Natural killer cell (primary cell): ENCODE measurements at places on chromosomes 16 and 17. TPM values are rescaled to one million over a fixed set of nuclear protein-coding genes. Genes with fewer than 3 reads are reported as not detected.

PSMC3IP gene
- total RNA-seq: 5.0 TPM

KRTAP3-1 gene
- total RNA-seq: not detected

OSBPL7 gene
- 162 TPM for total RNA-seq

C1QTNF8 gene
- total RNA-seq: not detected

CLEC18B gene
- 0.30 TPM for total RNA-seq

ADAD2 gene
- total RNA-seq: not detected

KCNH4 gene
- 0.27 TPM for total RNA-seq

PLXDC1 gene
- 53.6 TPM for total RNA-seq

CD300A gene
- 287 TPM for total RNA-seq

SLC5A10 gene
- 0.28 TPM for total RNA-seq

TSPOAP1 gene
- total RNA-seq: 282 TPM

PLD2 gene
- 22.7 TPM for total RNA-seq

SNN gene
- 5.3 TPM for total RNA-seq

TMEM98 gene
- total RNA-seq: not detected
